ENCODE measurements at places on chromosomes 11 and 22.

DNA sequence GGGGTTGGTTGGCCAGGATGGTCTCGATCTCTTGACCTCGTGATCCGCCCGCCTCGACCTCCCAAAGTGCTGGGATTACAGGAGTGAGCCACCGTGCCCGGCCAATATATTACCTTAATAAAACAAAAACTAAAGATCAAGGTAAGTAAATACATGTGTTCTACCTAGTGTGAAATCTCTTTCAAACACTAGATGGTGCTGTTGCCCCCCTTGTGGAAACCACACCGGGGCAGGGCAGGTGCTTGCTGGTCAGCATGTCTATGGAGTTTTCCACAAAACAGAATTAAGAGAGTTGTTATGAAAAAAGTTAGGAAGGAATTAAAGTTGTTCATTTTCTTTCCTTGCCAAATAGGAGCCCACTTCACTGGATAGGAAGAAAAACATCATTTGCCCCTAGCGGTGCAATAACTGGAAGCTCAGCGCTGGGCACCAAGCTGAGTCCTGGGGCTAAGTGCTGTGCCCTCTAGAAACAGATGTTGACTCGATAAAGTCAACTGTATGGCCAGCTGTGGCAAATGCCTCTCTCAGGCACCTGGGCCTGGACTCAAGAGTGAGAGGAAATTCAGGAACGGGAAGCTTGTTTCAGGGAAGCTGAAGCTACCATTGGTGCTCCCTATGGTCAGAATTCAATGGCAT is 6.3 kb upstream of the KCNJ5 start:
- DNase-seq: peak; percentile 74

- no peak for DNase-seq
Observed at GRCh38 chr11:96655474-96655873, 265.7 kb downstream of the JRKL start.

GRCh38 chr11:67117672-67118180 is 1.3 kb upstream of the KDM2A start:
- no peak for DNase-seq

DNA sequence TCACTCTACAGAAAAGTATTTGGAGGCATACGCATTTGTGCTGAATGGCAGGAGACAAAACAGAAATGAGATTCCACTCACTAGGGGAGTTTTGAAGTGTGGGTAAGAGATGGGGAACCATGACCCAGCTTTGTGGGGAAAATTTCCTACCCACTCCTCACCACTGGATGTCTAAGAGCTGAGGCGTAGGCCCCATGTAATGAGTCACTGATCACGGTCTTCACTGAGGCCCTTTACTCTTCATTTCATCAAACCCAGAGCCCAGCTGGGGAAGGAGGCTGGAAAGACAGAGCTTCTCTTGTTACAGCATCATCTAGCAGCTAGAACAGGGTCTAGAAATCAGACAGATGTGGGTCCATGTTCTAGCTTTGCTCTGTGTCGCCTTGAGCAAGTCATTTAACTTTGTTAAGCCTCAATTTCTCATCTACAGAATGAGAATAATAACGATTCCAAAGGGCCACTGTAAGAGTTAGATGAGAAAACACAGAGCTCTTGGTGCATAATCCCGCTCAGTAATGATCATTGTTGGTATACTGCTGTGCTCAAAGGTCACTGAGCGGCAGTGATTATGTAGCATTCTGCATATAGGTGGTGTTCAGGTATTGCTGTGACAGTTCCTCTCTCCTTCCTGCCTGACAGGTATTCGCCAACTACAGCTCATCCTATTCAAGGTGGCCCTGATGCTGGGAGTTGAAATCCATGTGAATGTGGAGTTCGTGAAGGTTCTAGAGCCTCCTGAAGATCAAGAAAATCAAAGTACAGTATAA is 97.2 kb downstream of the MICAL2 start:
- no peak for DNase-seq

GRCh38 chr11:109785198-109785597 is 308.0 kb upstream of the ZC3H12C start:
- DNase-seq: no peak

- DNase-seq: no peak
Observed at GRCh38 chr11:64675450-64676260, 47.3 kb downstream of the NRXN2 start.

- DNase-seq: peak; percentile 80
Observed at GRCh38 chr11:102368472-102368871, 21.5 kb downstream of the BIRC2 start.

GRCh38 chr22:19864538-19865106 is 9.9 kb upstream of the GNB1L start:
- DNase-seq: no peak

DNA sequence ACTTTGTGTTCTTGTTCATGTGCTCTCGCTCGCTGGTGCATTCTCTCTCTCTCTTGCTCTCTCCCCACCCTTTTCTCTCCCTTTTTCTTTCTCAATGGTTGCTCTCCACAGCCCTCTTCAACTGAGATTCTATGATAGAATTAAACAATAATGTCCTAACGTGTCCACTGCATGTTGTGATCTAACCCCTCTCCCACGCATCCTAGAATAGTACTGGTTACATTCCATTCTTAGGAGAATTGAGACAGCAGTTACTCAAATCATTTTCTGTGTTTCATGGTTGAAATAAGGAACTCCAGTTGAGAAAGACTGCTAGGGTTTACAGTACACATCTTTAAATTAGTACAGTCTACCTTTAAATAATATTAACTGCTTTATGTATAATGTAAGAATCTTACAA is 318.1 kb upstream of the PITPNB start:
- no peak for DNase-seq

- no peak for DNase-seq
Observed at GRCh38 chr11:70068345-70068744, 9.8 kb upstream of the ANO1 start.

DNA sequence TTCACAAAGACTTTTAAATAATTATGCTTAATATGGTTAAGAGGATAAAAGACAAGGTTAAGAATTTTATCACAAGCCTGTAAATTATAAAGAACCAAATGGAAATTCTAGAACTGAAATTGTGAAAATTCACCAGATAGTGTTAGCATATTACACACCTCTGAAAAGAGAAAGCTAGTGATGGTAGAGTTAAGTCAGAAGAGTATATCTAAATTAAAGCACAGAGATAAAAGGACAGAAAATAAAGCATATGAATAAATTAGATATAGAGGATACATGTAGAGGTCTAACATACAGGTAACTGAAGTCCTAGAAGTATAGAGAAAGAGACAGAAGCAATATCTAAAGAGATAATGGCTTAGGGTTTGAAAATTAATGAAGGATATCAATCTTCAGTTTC is 4.2 kb upstream of the CLTCL1 start:
- no peak for DNase-seq

GRCh38 chr11:111570796-111571195 is 30.3 kb downstream of the LAYN start:
- DNase-seq: no peak

DNA sequence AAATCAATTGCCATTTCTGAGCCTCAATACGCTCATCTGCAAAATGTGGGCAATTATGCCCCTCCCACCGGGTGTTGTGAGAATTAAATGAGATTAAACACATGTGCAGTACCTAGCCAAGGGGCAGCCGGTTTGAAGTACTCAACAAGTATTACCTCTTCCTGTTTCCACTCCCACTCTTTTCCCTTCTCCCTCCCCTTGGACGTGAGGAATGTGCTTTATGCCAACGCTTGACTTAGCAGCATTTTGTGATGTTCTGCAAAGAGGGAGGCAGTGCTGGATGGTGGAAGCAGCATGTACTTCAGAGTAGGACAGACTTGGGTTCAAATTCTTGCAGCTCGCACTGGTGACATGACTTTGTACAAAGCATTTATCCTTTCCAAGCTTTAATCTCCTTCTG is 306.0 kb downstream of the BUD13 start:
- no peak for DNase-seq

DNA sequence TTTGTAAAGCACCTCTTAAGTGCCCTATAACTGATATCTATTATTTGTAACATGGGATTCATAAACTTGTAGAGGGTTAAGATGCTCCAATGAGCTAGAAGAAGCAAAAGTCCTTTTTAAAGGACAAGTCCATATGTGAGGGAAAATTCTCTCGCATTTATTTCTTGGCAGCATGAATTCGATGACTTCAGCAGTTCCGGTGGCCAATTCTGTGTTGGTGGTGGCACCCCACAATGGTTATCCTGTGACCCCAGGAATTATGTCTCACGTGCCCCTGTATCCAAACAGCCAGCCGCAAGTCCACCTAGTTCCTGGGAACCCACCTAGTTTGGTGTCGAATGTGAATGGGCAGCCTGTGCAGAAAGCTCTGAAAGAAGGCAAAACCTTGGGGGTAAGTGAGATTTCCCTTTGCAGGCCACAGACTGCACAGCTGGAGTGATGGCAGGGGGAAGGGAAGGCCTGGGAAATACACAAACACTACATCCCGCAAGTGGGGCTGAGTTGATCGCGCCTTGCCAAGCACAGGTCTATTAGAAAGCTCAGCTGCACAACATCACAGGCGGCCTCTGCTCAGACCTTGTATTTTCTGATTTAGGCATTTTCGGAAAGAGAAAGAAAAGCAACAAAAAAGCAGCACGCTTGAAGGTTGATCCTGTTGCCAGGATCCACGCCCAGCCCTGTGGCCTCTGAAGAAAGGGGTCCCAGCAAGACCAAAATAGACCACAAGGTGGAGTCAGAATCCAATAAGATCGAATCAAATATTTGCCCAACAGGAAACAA is 1.5 kb downstream of the MS4A8 start:
- DNase-seq: peak; percentile 49

GRCh38 chr11:2483426-2483825 is 38.6 kb downstream of the KCNQ1 start:
- peak; percentile 4 for DNase-seq

GRCh38 chr11:2275334-2276279 is 5.2 kb upstream of the ASCL2 start:
- no peak for DNase-seq

DNA sequence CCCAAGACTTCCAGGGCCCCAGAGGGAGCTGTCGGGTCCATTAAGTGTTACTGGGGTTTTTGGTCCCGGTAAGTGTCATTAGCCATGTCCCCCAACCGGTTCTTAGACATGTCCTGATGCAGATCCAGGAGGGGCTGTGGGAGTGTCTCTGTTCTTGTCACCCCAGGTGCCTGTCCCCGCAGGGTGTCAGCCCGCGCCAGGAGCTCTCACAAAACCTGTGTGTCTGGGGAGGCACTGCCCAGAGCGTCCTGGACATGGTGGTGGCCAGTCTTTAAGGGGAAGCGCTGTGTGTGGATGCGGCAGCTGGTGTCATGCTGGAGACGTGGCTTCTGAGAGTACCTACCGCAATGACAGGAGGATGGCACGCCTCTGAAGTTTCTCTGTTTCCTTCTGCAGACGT is 12.5 kb upstream of the PARVG start:
- DNase-seq: no peak

DNA sequence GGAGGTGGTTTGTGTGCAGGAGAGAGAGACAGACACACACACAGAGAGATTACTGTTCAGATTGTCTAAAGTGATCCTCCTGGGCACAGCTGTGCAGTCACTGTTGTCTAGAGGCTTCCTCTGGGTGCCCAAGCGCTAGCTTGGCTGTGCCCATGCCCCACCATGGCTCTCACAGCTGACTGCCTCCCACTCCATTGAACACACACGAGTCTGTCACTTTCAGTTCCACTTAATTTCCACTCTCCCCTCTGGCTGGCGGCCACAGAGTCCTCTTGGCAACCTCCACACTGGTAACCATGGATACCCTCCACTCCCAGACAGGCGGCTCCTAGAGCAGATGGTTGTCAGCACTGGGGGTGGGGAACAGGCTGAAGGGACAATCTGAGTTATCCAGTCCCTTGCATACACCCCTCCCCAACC is 29.1 kb downstream of the MAP6 start:
- no peak for DNase-seq

GRCh38 chr22:38080850-38081635 is 2.9 kb downstream of the SLC16A8 start:
- DNase-seq: no peak

DNA sequence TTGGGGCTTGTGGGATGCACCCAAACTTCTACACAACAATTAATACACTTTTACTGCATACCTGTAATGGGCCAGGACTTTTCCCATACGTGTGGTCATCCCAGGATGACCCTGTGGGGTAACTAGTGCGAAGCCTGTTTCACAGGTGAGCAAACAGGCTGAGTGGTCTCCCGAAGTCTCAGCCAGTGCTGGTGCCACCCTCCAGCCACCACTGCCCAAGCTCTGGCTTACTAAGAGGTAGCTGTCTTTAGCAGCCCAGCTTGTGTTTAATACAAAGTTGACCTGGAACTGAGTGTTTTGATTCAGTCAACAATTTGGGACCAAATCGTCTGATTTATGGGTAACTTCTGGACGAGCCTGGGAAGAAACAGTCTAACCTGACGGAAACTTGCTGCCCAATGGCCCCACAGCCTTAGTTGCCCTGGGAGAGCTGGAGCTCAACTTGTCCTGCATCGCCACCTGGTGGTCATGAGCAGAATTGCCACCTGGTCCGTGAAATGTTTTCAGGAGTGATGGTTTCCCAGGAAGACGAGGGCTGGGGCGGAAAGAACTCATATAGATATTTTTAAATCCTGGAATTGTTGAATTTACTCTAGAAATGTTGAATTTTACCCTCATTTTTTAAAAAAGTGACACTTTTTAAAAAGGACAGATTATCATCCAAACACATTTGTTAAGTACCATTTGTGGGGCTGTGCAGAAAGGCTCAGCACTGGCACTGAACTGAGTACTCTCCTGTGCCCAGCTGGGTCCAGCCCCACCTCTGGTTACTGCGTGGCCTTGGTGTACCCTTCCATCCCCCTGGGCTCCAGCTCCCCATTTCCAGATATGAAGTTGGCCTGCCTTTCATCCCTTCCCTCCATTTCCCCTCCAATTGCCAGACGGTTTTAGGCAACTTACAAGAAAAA is 95.5 kb upstream of the PARVA start:
- DNase-seq: peak; percentile 82
